ENCODE measurements at places on chromosomes 6 and 20.

DNA sequence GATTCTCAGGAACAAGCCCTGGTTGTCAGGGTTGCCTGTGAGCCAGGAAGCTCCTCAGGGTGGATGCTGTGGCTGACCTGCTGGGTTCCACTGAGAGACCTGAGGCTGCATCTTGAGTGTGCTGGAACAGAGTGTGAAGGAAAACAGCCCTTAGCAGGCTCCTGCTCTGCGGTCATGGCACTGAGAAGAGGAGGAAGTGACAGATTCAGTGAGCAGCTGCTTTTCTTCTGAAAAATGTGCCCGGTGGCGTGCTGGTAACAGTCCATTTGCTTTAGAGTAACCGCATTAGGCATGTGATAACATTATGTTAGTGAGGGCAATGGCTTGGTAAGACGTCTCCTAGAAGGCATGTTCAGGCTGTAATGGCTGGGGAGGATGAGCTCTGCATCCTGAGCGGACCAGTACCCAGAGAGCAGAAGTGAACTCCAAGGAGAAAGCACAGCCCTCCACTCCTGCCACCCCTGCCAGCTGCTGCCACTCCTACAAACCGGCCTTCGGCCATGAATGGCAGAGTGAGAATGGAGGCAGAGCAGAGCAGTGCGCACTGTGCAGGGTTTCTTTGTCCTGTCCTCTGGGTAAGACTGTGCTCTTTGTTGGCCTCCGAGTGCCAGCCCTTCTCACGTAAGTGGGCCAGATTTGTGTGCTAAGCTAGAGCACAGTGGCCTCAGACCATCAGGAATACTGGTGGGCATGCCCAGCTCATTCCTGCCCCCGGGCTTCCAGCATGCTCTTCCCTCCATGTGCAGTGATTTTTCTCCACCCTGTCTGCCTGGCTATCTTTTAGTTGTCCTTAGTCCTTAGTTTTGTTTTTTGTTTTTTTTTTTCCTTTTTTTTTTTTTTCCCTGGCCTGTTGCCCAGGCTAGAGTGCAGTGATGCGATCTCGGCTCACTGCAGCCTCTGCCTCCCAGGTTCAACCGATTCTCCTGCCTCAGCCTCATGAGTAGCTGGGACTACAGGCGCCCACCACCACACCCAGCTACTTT, 98.1 kb upstream of the VSTM2L start:
- DNase-seq: no peak

DNA sequence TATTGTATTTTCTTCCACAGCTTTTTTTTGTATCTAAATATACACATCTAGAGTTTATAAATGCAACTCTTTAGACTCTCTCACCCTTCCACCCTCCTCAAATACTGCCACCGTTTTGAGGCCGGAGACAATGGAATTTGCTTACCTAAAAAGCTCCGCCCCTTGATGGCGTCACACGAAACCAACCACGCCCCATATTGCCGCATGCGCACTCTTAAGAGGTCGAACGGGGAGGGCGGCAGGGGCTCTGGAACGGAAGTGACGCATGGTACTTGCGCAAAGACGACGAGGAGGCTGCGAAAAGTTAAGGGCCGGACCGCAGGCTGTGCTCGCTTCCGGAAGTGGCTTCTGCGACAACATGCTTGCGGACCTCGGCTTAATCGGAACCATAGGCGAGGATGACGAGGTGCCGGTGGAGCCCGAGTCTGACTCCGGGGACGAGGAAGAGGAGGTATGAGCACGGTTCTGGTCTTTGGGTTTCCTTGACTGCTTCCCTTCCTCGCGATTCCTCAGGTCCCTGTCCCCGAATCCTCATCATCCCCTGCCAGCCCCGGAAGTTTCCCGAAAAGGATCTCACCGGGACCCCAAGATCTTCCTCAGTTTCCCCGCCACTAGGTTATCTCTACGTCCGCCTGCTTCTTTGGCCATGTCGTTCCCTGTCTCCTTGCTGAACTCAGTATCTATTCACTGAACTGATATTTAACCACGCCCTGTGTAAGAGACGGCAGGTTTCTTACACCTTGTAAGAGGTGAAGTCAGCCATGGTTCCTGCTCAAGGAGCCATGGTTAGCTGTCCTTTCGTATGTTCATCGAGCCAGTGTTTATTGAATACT, at the start of gene DDX27:
DDX27 (plus strand) TSS at position 326 of the 833 bp plus-strand sequence; CDS start at position 359, 33 bp downstream.
- peak; percentile 93 for DNase-seq

- no peak for DNase-seq
These were observed 150.0 kb upstream of the SPACA1 start for GRCh38 chr6:87897663-87898062.

GRCh38 chr6:11788043-11788442, 9.4 kb upstream of the ADTRP start:
- no peak for DNase-seq

- no peak for DNase-seq
These were observed 24.6 kb downstream of the ATG5 start for GRCh38 chr6:106300944-106301343.

DNA sequence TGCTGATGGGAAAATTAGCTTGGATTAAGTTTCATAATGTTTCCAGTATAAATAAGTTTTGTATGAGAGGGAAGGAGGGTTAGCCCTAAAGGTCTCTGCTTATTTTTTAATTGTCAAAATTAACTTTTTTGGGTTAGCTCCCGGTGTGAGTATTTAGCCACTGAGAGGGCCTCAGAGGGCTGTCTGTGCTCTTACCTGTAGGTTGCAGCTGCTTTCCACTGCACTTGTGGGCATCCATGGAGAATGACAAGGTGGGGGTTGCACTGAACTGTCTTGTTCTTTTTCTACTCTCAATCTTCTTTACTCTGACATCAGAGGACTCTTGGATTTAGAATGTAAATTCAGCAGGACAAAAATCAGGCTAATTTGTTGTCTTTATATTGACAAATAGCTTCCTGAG, 81.4 kb downstream of the CD164 start:
- DNase-seq: no peak
